ENCODE measurements at places on chromosomes 2 and 18.

- no peak for DNase-seq
These were observed 159.7 kb downstream of the CD226 start for GRCh38 chr18:69787825-69788547.

GRCh38 chr2:3503483-3503882 is 15.8 kb downstream of the ADI1 start:
- no peak for DNase-seq

DNA sequence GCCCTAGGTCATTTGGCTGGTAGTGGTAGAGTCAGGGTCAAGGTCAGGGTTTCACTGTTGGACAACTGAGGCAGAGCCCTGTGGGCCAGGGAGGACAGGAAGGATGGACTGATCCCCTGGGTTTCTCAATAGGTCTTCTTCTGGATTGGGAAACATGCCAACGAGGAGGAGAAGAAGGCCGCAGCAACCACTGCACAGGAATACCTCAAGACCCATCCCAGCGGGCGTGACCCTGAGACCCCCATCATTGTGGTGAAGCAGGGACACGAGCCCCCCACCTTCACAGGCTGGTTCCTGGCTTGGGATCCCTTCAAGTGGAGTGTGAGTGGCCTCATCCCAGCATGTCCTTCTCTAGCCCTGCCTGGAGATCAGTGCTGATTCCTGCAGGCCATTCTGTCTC is 18.1 kb downstream of the VIL1 start:
- DNase-seq = no peak

DNA sequence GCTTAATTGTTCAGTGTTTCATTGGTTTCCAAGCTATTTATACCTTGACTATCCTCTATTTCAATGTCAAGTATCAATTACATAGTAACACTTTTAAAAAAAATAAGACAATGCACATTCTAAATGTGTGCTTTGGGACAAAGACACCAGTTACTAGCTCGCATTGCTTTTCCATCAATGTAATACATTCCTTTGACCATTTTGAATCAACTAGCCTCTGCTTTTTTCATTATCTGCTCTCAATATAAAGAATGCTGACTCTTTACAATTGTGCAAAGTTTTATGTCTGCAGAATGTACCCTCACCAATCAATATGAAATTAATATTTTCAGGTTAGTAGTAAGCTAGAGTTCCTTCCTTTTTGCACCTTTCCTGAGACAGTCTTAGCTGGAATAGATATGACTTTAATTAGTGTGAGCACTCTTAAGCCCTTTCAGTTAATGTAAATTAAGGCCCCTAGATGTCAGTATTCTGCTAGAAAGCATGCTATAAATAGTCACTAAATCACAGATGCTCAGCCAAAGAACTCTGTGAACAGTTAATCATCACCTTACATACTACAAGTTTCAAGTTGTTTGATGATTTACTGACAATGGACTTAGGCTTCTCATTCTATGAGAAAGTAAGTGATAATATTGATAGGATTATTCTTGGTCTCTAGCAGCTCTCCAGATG is 413.6 kb downstream of the PTH2R start:
- DNase-seq = no peak

GRCh38 chr18:9188359-9189231 is 52.0 kb downstream of the ANKRD12 start:
- DNase-seq = no peak

DNA sequence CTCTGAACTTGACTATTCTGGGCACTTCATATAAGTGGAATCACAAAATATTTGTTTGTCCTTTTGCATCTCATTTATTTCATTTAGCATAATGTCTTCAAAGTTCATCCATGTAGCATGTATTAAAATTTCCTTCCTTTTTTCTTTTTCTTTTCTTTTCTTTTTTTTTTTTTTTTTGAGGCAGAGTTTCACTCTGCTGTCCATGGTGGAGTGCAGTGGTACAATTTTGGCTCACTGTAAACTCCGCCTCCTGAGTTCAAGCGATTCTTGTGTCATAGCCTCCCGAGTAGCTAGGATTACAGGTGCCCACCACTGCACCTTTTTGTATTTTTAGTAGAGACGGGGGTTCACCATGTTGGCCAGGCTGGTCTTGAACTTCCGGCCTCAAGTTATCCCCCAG is 11.9 kb downstream of the ATP8B1 start:
- no peak for DNase-seq

- DNase-seq = no peak
These were observed 9.7 kb downstream of the CYBRD1 start for GRCh38 chr2:171531836-171532450.

DNA sequence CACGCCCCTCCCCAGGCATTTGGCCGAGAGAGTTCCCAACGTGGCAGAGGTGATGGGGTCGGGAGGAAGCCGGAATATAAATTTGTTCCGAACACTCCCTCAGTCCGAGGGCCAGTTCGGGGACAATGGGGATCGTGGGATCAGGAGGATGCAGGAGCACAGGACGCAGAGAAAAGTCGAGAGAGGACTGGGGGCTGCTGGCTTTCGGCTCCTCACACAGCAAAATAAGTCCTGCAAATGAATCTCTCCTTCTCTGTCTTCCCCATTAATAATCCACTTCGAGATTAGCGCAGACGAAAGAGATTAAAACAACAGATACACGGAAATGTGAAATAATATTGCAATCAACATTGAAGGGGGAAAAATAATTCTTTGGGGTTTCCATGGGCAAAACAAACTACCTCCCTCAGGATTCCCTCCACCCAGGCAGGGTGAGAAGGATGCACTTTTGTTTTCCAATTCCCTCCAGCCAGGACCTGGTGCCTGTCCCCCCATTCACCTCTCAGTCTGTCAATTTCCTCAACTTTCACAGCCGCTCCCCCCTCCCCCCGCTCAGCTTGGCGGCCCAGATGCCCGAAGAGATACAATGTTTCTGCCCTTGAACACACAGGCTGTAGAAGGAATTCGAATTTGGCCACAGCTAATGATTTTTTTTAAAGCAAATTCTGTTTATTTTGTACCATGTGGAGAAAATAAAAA is 3.1 kb upstream of the ZEB2 start:
- DNase-seq = no peak

DNA sequence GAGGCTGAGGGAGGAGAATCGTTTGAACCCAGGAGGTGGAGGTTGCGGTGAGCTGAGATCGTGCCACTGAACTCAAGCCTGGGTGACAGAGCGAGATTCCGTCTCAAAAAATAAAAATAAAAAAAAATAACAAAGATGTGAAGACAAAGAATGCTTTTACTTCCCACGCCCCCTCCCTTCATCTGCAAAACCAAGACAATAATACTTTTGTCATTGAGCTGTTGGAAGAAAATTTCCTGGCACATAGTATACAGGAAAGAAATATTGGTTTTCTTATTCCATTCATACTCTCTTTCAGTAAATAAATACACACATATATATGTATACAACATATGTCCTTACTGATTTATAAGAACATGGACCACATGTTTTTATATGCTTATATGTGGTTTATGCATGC is 12.2 kb downstream of the GREB1 start:
- no peak for DNase-seq

- DNase-seq = no peak
These were observed 382.3 kb downstream of the FIGN start for GRCh38 chr2:163353551-163353950.

GRCh38 chr2:232335859-232336215 is 42.7 kb upstream of the ALPP start:
- DNase-seq = no peak

DNA sequence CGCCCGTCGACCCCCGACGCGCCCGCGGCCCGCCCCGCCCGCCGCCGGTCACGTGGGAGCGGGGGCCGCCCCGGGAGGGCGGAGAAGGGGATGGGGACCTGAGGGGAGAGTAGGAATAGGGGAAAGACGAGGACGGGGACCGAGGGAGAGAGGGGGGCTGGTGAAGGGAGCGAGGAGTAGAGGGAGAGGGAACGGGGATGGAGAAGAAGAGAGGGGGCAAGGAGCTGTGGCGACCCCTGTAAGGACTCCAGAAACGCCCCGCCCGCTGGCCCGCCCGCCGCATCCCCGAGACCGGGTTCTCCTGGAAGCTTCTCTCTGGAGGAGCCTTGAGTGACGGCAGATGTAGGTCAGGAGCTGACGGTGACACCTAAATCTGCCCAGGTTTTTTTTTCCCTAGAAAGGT is 615 bp downstream of the ADNP2 start:
- peak; percentile 42 for DNase-seq

- no peak for DNase-seq
These were observed 48.8 kb downstream of the SLC4A1AP start for GRCh38 chr2:27712522-27712921.

All from NCI-H1930 (cell line).